ENCODE measurements at places on chromosomes 11 and 22.

DNA sequence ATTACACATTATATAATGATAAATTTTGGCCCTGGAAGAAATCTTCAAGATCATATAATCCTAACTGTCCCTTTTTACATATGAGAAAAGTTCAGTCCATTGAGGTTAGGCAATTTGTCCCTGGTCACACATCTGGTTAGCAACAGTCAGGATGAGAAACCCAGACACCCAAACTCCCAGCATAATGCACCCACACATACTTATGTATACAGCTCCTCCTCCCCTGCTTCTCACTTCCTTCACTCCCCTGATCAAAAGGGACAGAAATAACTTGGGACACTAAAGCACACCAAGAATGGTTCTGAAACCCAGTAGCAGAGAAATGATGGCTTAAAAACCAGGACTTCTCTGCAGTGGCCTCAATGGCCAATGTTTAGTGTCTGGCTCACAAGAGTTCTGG lies 11.1 kb downstream of the NUMA1 start:
- DNase-seq = no peak

GRCh38 chr11:26994631-26995095 lies 751 bp downstream of the FIBIN start:
- no peak for DNase-seq

DNA sequence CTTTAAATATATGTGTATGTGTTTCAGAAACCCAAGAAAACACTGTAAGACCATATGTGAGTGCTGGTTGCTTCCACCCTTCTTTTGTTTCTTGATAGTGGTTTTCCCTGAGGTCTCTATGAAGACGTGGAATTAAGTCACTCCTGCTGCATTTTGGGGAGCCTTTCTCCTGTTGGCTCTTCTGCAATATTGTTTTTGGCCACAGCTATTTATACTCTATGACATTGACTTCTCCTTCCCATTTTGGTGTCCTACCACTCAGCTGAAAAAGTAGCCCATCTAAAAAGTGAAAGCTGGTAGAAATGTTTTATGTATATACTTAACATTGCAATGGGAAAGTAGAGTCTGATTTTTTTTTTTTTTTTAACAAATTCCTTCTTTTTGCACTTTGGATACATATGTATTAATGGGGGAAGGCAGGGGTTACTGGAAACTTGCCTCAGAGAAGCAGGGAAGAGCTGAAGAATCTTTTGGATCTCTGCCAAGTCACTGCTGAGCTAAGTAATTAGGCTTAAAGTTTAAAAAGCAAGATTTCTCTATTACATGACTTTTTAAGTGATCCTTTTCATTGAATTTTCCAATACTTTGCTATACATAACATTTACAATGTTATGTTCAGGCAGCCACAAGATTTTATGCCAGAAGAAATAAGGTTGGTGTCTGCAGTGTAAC lies 1.8 kb downstream of the TTC17 start:
- no peak for DNase-seq

GRCh38 chr11:8060801-8061554 lies 20.0 kb upstream of the TUB start:
- no peak for DNase-seq

- no peak for DNase-seq
Observed at GRCh38 chr11:59289356-59290181, 69.1 kb upstream of the OR5AN1 start.

Measured in activated CD8-positive, alpha-beta memory T cell treated with anti-CD3 and anti-CD28 coated beads for 4 hours (primary cell).